ENCODE measurements at places on chromosomes 12 and 14.

GRCh38 chr14:52342849-52343596, 28.9 kb downstream of the PTGER2 start:
- DNase-seq = no peak

- DNase-seq = no peak
Measured at GRCh38 chr12:104575442-104576186, 118.9 kb downstream of the CHST11 start.

GRCh38 chr12:96136725-96137378, 57.3 kb upstream of the ELK3 start:
- no peak for DNase-seq

DNA sequence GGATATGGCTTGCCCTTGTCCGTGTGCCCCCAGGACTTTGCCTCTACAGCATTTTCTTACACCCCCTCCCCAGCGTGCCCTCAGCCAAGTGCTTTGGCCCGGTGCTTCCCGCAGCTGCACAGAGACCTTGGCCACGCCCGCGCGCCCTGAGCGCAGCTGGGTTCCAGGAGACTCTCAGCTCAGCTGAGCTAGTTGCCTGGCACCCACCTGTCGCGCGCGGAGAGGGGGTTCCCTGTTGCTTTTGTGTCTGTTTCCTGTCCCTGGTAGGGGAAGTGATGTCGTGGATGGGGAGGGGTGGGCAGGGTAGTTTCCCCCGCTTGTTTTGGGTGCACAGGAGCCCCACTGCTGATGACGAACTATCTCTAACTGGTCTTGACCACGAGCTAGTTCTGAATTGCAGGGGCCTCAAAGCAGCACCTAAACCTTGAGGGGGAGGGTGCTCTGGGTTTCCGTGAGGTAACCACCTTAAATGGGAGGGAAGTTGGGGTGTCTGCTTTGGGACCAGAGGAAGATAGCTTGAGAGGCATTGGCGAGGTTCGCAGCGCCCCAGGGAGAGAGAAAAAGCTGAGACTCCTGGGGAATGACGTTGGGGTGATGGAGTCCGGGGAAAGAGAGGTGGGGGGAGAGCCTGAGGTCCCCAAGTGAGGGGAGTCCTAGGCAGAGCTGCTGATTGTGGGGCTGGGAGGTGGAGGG, 1.5 kb downstream of the DIO3 start:
- DNase-seq = no peak

DNA sequence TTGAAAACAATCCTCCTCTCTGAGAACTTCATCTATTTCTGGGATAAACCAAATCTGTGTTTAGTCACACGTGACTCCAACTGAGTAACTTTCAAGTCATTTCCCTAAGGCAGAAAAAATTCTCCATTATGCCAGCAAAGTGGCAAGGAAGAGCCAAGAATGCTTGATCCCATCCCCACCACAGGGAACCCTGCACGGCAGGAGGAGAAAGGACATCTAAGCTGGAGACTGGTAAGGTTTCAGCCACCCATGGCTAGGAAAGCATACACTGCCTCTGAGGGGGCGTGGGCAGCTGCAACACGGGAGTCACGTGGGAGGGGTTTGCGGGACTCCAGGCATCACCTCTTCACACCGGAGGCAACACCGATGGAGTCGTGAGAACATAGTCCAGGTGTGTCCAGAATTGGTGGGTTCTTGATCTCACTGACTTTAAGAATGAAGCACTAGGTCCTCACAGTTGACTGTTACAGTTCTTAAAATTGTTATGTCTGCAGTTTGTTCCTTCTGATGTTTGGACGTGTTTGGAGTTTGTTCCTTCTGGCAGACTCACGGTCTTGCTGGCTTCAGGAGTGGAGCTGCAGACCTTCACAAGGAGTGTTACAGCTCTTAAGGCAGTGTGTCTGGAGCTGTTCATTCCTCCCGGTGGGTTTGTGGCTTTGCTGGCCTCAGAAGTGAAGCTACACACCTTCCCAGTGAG, 2.7 kb upstream of the SIVA1 start:
- DNase-seq = no peak

DNA sequence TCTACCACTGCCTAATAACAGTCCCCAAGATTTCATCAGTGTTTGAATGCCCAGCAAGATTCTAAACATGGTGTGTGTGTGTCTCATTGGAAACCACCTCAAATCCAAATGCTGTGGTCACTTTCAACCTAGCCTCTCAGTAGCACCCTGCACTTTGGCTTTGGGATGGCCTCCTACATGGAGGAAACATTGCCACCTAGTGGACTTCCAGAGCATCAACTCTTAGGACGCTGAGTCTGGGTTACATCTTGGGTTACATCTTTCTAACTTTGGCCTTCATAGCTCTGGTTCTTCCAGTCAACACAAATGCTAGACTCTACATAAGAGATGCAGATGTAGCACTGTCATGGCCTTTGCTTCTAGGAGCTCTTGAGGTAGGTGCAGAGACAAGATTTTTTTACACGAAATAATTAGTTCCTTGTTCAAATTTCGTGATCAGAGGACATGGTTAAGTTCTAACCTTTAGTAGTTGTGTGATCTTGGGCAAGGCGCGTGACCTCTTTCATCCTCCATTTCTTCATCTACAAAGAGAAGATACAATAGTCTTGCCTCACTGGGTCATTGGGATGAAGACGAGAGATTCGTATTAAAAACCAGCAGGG, 113.5 kb upstream of the VASH1 start:
- DNase-seq = peak; percentile 38

GRCh38 chr14:82438436-82438835, 904.8 kb upstream of the SEL1L start:
- no peak for DNase-seq

DNA sequence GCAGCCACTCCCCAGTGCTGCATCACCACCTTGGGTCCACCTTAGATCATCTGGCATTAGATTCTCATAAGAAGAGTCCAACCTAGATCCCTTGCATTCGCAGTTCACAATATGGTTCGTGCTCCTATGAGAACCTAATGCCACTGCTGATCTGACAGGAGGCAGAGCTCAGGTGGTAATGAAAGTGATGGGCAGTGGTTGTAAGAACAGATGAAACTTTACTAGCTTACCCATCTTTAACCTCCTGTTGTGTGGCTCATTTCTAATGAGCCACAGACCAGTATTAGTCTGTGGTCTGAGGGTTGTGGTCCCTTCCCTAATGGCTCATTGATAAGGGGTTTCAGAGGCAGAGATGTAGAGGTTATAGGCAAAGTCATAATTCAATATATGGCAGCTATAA, 615.9 kb upstream of the MIS18BP1 start:
- DNase-seq = no peak

- peak; percentile 27 for DNase-seq
Measured at GRCh38 chr14:69152181-69152901, 578 bp downstream of the DCAF5 start.

- DNase-seq = no peak
Measured at GRCh38 chr14:65251213-65251612, 148.9 kb upstream of the MAX start.

DNA sequence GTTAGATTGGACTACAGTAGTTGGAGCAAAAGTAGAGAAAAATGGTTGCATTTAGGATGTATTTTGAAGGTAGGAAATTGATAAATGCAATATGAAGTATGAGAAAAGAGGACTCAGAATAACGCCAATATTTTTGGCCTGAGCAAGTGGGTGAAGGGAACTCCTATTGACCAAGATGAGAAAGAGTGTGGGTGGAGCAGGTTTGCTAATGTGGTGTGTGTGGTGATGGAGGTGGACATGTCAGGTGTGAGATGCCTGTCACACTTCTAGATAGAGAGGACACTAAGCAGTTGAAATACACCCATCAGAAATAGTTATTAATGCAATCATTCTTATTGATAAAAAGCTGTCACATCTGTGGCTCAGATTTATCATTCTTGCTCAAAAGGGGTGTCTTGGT, 7.3 kb downstream of the GUCY2C start:
- DNase-seq = no peak

DNA sequence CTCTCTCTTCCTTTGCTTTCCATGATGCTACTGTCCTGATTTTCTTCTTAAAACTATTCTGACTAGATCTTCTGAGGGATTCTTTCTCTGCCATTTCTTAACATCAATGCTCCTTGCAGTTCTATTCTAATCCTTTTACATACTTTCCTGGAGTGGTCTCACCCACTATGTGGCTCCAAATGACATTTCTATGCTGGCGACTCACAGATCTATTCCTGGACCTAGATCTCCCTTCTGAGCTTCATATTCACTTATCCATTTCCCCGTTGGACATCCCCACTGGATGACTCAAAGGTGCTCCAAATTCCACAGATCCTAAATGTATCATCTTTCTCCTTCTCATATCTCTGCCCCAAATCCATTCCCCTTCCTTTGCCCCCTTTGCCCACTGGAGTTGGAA, 4.1 kb downstream of the TEP1 start:
- no peak for DNase-seq

All from NCI-H2081 (cell line).